Fibroblast of gingiva (primary cell): ENCODE measurements at places on chromosomes 1 and 21.

- no peak for DNase-seq
Observed at GRCh38 chr1:156516821-156517220, 16.2 kb upstream of the MEF2D start.

- no peak for DNase-seq
Observed at GRCh38 chr1:240650877-240651276, 38.9 kb upstream of the GREM2 start.

- DNase-seq = no peak
Observed at GRCh38 chr1:96815914-96816313, 94.3 kb downstream of the PTBP2 start.

DNA sequence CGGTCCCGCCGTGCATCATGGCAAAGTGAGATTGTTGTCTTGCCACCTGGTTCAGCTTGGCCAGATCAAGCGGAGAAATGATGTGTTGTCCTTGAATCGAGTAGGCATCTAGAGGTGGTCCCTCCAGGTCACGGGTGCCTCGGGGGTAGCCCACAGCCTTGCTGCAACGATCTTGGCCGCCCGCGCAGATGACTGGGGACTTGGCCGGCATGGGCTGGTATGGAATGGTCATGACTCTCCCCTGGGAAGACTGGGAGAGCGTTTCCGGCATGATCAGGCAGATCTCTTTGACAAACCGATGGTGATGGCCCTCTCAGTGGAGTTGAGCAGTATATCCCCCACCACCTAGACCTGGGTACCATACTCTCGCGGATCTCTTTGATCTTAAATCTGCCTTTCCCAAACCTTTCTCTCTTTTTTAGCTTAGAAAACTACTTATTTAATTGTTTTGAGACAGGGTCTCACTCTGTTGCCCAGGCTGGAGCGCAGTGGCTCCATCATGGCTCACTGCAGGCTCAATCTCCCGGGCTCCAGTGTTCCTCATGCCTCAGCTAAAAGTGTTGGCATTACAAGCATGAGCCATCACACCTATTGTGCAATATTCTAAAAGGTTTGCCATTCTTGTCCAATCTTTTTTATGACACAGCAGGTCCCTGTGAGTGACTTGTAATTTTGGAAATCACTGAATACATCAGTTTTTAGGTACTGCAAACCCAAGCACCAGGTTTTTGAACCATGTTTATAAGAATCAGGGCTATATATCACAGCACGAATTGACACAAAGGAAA is 9.4 kb upstream of the ELAPOR1 start:
- DNase-seq = no peak

DNA sequence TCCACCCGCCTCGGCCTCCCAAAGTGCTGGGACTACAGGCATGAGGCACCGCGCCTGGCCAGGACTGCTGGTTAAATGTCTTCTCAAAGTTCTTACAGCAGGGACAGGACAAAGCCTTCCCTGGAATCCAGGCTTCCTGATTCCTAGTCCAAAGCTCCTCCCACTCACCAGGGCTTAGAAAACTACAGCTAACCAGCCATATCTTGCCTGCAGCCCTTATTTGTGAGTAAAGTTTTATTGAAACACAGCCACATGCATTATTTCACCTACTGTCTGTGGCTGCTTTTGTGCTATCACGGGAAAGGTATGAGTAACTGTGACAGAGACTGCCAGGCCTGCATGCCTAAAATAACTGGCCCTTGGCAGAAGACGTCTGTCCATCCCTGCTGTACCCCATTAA is 24.4 kb downstream of the TMCO4 start:
- DNase-seq = no peak

DNA sequence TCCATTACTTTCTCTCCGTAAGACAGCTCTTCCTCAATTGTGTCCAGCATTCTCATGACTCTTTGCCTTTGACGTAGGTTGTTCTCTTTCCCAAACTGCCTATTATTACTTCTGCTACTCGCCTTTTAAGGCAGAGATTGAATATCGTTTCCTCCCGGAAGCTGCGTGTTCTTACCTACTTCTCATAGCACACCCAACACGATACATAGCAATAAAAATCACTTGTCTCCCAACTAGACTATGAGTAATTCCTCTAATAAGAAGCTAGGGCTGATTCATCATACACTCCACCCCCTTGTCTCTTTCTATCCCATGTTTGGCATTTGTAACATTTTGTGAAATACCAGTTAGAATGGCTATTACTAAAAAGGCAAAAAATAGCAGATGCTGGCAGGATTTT is 55.8 kb upstream of the SGIP1 start:
- DNase-seq = peak; percentile 45

- DNase-seq = peak; percentile 27
Observed at GRCh38 chr1:192573499-192573898, 2.1 kb upstream of the RGS1 start.

DNA sequence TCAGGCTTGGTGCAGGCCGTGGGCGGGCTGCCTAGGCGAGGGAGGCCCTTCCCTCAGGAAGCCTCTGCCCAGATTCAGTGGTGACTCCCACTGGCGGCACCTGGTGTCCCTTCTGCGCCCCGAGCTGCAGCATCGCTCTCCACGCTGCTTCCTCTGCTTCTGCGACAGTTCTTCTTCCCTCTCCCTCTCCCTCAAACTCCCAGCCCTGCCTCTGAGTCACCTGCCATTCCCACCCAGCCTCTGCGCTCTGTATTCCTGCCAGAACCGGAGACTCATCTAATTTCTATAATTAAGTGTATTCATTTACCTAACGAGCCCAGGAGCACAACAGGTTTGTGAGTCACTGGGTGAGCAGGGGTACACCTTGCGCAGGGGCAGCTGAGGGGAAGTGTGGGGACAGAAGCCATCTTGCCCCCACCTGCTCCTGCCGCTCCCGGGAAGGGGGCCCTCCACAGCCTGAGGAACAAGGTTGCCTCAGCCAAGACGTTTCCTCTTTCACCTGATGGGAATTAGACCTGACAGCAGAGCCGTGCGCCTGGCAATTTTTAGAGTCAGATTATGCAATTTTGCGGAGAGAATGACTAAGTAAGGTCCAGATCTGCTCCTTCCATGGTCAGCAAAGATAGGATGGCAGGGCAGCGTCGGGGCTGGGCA is 19.4 kb downstream of the KCNC4 start:
- no peak for DNase-seq

GRCh38 chr21:25457411-25457810 is 149.9 kb downstream of the MRPL39 start:
- DNase-seq = peak; percentile 18

DNA sequence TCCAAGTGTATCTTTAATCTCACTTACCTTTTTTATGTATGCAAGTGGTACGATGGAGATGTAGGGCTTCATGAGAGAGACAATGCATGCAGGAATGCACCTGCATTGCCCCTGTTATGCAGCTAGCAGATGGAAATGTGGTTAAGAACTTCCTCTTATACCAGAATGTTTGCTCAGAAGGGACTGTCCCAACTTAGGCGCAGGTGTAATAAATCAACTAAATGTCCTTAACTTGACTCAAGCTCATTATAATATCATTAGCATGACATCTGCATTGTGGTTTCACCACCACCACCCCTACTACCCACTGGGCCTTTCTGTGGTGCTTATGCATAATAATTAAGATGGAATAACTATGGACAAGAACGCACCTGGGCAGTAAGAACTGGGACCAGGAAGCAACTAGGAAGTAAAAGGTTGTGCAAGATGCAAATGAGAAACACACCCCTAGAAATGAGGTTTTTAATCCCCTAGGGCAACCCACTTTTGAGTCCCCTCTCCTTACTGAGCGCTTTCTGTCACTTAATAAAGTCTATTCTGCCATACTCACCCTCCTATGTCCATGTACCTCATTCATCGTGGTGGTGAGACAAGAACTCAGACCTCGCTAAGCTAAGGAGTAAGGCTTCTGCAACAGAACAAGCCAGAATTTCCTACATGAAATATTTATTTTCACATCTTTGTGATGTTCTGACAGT is 1103.3 kb upstream of the B3GALT2 start:
- no peak for DNase-seq

- no peak for DNase-seq
Observed at GRCh38 chr1:220631238-220631815, 58.8 kb upstream of the C1orf115 start.

DNA sequence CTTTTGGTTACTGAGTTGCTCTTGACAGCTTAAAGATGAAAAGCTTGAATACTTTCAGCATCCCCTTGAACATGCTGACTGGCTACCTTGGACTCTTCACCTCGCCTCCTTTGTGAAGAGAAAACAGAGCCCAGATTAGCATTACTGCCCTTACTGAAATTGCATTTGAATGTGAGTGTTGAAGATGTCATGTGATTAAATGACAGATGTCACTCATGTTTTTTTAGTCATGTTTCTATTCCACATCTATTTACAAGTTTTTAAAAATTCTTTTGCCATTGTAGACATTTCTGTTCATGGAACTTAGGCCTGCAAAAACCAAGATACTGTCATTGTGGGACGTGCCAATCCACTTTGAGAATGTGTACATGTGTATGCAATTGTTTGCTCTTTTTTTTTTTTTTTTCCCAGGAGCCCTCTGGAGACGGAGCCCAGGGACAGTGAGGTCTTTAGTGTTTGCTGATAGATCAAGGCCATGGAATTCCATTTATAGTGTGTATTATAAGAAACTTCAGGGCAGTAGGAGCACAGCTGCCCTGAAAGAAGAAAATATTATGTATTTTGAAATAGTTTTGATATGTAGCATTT is 25.7 kb upstream of the IVNS1ABP start:
- no peak for DNase-seq

- DNase-seq = peak; percentile 41
Observed at GRCh38 chr21:46454634-46455390, 3.9 kb upstream of the DIP2A start.

DNA sequence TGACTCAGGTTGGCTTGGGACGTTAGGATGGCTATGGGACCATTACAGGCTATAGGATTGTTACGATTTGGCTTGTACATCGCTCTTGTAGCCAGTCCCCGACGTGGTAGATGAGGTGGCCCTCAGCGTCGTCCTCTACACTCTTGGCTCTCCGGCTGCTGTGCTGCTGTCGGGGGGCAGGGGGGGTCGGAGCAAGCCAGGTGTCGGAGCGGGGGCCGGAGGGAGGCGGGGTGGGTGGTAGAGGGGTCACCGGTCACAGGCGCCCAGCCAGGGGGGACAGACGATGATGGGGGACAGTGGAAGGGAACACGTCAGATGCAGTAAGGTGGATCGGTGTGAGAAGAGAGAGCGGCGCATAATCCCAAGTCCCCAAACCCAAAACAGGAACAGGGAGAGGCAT is 4.7 kb downstream of the CLK2 start:
- DNase-seq = no peak

- DNase-seq = no peak
Observed at GRCh38 chr1:226643611-226644540, 95.2 kb downstream of the ITPKB start.

DNA sequence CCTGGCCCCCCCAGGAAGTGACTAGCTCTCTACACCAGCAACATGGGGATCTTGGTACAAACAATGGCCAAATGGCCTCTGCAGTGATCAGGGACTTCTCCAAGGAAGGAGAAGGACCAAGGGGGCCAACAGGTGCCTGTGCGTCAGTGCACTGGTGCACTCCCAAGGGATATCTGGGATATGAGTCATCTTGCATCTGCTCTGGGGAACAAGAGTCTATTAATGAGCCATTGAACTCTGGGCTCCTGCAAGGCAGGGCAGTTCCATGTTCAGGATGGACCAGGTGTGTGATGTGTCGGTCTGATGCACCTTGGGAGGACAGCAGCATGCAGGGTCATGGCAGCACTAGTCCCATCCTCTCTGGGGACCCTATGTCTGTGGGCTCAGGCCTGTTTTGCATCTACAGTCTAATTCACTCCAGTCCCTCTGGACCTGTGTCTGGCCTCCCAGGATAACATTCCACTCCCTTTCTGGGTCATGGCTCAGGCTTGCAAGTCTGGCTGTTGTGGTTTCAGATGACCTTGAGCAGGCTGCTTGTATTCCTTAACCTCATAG is 125.3 kb downstream of the TRABD2B start:
- no peak for DNase-seq

DNA sequence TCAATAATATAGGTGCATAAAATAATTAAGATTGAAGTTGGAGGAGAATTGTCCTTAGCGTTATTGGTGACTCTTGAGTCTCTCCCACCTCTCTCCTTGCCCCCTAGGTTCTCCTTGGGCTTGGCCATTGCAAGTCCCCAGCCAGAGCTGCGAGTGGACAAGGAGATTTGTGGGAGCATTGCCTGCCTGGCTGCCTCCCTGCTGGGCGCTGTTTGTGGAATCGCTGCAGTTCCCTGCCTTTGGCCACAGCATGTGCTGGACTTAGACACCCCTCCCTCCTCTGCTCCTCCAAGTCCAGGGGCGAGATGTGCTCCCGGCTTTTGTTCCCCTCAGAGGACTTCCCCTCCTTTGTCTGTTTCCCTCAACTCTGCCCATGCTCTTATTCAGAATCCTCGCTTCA is 21.9 kb upstream of the HUNK start:
- DNase-seq = no peak

DNA sequence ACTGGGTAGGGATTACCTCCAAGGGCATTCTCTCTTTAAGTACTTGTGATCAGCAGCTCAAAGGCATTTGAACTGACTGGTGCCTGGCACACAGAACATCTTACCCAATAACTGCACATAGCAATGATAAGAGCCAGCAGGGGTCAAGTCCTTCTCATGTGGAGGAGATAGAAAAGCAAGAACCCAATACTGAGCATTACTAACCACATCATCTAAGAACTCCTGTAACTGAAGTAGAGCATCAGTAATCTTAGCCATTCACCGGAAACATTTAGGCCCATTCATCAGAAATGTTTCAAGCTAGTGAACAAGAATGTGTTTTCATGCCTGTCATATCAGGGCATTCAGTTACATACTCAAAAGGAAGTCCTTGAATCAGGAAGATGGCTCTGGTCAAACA is 33.6 kb upstream of the THEM4 start:
- DNase-seq = peak; percentile 62

DNA sequence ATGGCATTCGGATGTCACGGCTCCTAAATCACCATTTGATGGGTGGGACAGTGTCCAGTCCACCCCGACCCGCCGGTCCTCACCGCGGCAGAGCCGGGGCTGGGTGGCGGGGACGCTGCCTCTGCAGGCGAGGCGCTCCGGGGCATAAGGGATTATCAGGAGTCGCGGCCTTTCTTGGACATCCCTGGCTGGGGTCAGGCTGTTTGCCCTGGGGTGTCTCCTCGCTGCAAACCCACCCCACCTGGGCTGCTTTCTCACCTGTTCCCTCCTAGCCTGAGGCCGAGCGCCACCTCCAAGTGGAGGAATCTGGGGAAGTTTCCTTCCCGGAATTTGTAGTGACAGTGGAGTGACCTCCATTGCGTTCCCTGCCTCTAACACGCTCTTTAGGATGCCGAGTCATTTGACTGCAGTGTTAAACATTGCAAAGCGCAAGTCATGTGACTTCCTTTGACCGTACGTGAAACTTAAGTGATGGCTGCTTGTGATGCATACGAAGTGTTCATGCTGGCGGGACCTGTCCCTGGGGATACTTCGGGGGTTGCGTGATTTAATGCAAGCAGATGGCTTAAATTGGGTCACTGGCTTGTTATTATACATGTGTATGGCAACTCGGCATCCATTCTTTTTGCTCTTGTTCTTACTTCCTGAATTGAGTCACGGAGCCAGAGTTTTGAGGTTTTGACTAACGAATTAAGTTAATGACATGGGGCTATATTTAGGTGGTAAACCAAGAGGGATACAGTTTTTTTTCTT is 536 bp downstream of the LGALS8 start:
- peak; percentile 95 for DNase-seq
